Jurkat, Clone E6-1 (cell line): ENCODE measurements at places on chromosomes 4 and X.
A peak's percentile ranks its signal among the peaks of the same experiment; 100 is the strongest.

GRCh38 chr4:153418121-153418520 lies 48.0 kb upstream of the TMEM131L start:
- no peak for DNase-seq

DNA sequence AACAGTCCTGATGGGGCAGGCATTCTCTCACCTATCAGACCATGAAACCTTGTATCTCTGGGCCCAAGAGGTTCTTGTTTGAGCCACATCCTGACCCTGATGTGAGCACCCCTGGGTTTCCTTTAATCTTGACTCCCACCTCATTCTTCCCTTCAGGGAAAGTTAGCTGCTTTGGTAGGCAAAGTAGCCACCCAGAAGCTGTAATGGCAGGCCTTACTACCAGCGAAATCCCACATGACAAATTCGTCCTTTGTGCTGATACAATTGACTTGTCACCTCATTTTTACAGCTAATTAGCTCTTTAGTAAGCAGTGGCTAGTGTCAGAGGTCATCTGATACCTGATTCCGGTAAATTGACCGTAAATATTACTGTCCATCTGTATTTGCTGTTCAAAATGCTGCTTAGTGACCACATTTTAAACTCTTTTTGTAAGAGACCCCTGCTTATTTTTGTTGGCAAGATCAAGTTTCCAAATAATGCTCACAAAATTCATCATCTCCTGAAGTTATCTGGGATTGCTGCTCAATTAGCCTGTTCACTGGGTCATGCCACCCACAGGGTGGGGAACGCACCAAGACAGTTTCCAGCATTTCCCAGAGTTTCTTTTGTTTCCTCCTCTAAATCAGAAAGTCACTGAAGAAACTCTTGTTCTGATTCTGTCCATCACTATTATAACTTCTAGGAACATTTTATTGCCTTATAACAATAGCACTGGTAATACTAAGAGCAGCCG lies 329.7 kb downstream of the GPAT3 start:
- no peak for DNase-seq

GRCh38 chr4:94577136-94577535 lies 125.4 kb downstream of the PDLIM5 start:
- no peak for DNase-seq

GRCh38 chrX:101009090-101009489 lies 39.6 kb downstream of the ARL13A start:
- no peak for DNase-seq

DNA sequence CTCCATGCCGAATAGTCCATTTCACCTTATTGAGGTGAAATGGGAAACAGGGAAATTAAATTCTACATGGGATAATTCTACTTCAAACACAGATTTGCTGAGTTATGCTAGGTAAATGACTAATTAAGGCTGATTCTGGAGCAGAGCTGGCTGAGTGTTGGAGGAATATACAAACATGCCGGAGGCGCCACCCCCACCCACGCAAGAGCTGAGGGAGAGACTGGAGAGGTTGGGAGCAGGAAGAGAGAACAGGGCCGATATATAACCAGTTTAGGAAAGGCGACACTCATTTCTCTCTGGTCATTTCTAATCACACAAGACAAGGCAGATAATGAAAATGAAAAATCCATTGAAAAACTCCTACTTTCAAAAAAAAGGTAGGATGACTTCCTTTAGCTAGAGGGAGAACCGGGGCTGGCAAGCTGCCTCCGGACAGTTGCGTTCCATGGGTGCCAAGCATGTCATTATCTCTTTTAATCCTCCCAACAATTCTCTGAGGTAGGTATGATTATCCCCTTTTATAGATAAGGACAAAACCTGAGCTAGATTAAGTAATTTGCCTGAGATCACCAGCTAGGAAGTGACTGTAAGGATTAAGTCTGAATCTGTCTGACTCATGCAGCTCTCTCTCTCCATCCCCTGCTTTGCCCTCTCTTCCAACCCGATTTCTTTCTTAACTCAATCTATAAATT lies 27.6 kb upstream of the CFAP299 start:
- DNase-seq: no peak

GRCh38 chrX:139167282-139167681 lies 363.3 kb upstream of the F9 start:
- no peak for DNase-seq

DNA sequence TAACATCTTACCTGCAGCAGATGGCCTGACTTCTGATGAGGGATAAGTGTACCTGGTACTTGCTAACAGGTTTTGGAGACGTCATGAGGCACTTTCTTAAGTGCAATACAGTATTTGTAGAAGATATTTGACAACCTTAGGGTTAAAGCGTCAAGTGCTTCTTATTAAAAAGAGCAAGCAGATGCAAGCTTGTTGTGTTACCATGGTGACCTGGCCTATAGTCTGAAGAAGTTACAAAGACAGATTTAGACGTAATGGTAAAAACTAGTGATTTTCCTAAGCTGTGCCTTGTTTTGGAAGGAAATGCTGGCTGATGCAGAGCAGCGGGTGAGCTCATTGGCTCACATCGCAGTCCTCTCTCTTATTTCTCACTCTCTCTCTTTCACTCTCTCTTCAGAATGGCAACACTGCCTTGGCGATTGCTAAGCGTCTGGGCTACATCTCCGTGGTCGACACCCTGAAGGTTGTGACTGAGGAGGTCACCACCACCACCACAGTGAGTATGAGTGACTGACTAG lies 243.6 kb downstream of the ANK2 start:
- DNase-seq: no peak

- DNase-seq: no peak
These were observed 2.5 kb downstream of the CACNA1F start for GRCh38 chrX:49230500-49231232.

DNA sequence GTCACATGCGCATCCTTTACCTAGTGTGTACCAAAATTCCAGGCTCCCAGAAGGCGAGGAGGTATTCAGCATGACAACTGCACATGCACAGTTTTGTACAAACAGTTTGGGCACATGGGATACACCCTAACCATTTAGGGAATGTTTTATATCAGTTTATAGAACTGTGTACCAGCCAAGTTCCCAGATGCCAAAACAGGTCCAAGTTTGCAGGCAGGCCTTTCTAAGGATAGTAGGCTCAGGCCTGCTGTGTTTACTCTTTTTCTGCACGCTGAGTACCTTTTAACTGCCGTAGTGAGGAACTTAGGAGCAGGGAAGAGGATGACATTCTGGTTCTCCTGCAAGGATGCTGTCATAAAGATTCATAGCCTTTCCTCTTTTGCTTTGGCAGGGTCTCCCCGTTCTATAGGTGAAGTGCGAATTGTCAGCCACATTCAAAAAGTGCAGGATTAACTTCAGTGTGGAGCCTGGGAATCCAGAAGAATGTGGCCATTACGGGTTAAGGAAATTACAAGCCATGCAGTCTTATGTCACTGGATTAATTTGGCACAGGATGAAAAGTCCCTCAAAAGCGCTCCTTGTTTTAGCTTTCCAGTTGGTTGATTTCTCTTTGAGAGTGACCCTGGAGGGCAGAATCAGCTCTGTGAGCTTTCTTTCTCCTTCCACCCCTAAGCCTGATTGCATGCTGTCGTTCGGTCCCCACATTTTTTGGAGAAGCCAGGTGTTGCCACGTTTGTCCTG lies 259.8 kb downstream of the ARHGAP10 start:
- DNase-seq: no peak

- DNase-seq: no peak
These were observed at the start of gene PCDH10 for GRCh38 chr4:133148690-133149363. PCDH10 (plus strand) TSS chr4:133149294; CDS start chr4:133150141, 847 bp downstream.

GRCh38 chrX:41655631-41656030 lies 33.1 kb upstream of the GPR34 start:
- no peak for DNase-seq

GRCh38 chrX:69538321-69538876 lies 34.3 kb downstream of the NALF2 start:
- DNase-seq: peak; percentile 14

DNA sequence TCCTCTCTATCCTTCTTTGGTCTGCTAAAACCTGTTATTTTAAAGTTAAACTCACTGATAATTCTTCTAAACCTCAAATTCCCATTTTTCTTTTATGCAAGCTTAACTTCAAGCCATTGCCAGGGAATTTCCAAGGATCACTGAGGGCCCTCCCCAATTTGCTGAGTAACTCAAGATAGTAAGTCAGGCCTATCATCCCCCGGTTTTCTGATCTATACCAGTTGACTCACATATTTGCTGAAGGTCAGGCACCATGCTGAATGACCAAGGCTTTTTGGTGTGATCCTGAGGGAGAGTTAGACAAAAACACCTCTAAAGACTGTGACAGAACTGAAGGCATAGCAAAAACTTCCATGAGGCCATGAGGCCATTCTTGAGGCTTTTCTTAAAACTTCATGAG lies 1301.9 kb downstream of the PCDH7 start:
- DNase-seq: no peak

DNA sequence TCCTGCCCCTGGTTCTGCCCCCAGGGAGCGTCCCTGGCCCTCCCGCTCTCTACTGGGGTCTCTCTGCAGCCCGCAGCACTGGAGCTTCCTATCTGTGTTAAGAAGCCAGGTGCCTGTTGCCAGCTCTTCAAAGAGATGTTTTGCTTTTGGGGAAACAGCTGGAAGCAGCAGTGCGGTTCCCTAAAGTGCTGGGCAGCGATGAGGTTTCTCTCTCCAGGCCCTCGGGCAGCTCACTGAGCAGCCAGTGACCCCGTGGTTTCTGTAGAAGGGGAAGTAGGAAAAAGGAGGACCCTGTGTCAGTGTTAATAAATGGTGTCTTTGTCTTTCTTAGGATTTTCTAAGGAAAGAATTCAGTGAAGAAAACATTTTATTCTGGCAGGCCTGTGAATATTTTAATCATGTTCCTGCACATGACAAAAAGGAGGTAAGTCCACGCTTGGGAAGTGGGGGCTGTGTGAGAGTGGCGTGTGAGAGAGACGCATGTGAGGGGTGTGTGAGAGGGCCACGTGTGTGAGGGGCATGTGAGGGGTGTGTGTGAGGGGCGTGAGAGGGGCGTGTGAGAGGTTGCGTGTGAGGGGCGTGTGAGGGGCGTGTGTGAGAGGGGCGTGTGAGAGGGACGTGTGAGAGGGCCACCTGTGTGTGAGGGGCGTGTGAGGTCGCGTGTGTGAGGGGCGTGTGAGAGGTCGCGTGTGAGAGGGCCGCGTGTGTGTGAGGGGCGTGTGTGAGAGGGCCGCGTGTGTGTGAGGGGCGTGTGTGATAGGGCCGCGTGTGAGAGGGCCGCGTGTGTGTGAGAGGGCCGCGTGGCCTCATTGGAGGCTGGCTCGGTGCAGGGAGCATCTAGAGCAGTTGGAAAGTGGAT lies 27.1 kb upstream of the HGFAC start:
- no peak for DNase-seq
